ENCODE measurements at places on chromosomes 7 and 10.
A peak's percentile ranks its signal among the peaks of the same experiment; 100 is the strongest.

DNA sequence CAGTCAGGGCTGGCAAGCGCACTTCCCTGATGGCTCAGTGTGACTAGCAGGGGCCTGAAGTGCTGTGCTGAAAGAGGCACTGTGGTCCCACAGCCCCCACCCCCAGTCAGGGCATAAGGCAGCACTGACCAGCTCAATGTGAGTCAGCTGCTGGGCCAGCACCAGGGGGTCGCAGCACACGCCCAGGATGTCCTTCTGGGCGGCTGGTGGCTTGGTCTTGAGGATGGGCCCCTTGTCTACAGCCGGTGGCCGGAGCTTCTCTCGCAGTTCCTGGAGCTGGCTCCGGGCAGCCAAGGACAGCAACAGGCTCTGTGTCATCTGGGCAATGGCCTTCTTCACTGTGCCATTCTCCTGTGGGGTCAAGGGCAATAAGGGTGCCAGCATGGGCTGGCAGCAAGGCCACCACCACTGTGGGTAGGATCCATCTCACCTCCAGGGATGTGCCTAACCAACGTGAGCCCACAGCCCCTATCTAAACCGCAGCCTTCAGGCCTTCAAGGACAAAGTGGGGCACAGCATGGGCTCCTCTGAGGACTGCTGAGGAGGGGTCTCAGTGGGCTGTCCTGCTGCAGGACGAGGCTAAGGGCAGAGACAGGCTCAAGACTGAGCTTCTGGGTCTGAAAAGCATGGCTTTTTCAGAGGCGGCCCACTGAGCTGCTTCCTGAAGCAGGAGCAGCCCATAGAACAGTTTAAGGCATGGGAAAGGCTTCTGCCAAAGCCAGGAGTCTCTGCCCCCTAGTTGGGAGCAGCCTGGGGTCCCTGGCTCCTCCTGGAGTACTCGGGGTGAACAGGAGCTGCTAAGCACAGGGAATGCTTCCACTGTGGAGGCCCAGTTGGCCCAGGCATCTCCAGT is 62.5 kb downstream of the CSGALNACT2 start:
- no peak for DNase-seq

DNA sequence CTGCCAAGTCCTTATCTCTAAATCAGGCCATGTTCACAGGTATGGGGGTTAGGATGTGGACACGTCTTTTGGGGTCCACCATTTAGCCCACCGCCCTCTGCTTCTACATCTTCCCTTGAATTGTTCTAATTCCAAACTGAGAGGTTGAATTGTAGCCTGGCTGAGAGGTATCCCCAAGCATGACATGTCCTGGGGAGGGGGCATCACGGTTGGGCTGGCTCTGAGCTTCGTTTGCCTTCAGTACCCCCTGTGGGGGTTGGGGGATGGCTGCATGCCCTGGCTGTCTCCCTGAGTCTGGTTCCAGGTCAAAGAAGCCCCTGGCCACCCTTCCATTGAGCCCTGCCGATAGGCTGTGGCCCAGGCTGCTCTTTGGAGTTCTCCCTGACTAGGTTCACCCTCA is 204.6 kb downstream of the GLRX3 start:
- no peak for DNase-seq

DNA sequence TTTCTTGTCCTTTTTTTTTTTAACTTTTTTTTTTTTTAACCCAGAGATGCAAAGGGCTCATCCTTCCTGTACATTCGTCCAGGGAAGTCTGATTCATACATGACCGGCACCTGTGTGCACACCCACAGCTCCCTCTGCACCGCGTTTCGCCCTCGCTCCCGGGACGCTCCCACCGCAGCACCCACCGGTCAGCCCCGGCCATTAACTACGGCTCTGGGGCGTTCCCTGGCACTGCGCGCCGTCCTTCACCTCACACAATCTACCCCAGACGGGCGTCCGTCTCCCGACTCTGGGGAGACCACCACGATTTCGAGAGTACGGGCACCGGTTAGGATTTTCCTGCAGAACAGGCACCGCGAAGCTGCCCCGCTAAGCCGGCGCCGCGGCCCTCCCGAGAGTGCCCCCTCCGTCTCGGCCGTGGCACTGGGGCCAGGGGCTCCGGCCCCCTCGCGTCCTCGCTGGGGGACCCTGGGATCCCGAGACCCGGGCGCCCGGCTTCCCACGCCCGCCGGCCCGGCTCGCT is 452 bp downstream of the ATE1 start:
- DNase-seq, result no peak

DNA sequence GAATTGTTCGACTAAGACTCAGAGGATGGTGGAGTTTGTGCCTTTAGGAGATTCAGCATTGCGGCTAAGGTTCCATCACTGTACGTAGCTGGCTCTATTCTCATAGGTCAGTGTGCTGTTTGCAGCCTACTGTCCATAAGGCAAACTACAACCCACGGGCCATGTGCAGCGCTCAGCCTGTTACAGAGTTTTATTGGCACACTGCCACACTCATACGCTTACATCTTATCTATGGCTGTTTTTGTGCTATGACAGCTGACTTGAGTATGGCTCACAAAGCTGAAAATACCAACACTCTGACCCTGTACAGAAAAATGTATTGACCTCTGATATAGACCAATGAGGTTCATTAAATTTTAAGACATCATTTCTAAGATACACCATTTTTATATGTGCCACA is 114.5 kb downstream of the ARID5B start:
- DNase-seq, result no peak

- no peak for DNase-seq
These were observed 103.5 kb upstream of the CELF2 start for GRCh38 chr10:10914144-10914543.

GRCh38 chr10:27446091-27446918 is 57.8 kb upstream of the RAB18 start:
- DNase-seq, result peak; percentile 10

GRCh38 chr7:46245586-46246111 is 324.6 kb upstream of the IGFBP3 start:
- DNase-seq, result no peak

DNA sequence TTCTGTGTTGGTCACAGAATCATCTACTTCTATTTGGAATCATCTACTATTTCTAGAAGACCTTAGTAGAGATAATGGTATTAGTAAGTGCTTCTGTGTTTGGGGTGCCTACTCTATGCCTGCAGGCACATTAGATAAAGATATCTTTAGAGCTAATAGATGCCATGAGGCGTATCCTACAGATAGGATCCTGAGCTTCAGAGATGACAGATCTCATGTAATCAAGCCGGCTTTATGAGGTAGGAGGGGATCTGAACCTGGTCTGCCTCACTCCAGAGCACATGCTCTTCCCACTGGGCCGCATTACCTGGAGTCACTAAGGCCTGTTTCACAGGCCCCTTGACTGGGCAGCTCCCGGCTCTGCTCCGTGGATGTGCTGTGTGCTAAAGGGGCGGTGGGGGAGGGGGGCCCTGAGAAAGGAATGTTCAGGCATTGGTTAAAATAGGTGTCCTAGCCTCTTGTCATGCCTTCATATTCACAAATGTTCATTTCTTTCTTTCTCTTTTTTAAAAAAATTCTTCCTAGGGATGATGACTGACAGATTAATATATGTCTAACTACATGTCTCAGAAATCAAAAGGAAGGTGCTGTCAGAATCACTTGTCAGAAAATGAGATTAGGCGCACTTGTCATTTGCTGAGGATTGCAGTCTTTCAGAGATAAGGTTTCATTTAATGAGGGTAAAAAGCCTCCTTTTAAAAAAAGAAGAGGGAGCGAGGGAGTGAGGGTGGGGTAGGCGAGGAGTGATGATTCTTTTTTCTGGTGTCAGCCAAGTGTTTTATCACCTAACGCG is 458.0 kb upstream of the GALNT17 start:
- DNase-seq, result no peak

GRCh38 chr10:80590585-80591125 is 53.0 kb downstream of the SH2D4B start:
- DNase-seq, result no peak

GRCh38 chr7:73812996-73813395 is 17.8 kb upstream of the CLDN4 start:
- DNase-seq, result no peak

- DNase-seq, result no peak
These were observed 829.0 kb downstream of the TNS3 start for GRCh38 chr7:46752881-46753366.

DNA sequence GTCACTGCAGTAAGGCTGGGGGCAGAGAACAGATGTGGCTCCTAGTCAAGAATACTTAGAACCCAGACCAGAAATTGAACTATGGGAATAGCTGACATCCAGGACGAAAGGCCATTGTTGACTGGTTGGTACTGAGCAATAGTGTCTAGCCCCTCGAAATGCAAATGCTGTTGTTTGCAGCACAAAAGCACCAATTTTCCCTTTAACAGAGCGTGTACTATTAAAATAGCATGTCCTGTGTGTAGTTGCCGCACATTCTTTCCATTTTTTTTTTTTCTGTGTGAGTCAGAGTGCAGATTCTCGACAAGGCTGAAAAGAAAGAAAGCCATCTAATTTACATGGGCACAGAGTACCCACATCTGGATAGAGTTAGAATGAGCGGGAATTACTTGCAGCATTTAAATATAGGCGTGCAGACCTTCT is 302.4 kb downstream of the PTEN start:
- no peak for DNase-seq

GRCh38 chr10:29304995-29305335 is 16.1 kb downstream of the LYZL1 start:
- no peak for DNase-seq

DNA sequence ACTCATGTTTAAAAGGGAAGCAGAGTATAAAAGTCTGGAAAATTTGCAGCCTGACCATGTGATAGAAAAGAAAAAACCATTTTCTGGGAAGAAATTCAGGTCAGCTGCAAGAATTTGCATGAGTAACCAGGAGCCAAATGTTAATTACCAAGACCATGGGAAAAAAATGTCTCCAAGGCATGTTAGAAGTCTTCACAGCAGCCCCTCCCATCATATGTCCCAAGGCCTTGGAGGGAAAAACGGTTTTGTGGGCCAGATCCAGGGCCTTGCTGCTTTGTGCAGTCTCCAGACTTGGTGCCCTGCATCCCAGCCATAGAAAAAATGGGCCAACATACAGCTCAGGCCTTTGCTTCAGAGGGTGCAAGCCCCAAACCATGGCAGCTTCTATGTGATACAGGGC is 1019.6 kb upstream of the SORCS1 start:
- DNase-seq, result no peak

DNA sequence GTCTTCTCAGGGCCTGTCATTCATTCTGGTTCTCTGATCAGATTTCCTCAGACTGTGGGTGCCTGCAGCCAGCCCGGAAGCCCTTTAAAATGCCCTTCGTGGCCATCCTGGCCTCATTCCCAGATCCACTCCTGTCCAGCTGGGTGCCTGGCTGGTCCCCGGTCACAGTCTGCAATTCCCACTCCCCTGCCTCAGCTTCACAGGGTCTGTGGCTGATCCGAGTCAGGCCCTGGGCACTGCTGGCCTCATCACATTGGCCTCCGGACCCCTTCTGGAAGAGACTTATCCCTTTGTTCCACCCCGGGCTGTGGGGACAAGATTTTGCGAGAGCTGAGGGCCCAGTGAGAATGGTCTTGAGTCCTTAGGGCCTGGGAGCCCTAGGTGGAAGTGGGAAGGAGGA is 12.1 kb downstream of the DOCK1 start:
- no peak for DNase-seq

GRCh38 chr10:112375721-112376395 is 1.9 kb downstream of the ACSL5 start:
- DNase-seq, result no peak

- DNase-seq, result peak; percentile 27
These were observed 26.9 kb downstream of the ASAH2 start for GRCh38 chr10:50224330-50224952.

GRCh38 chr7:154721086-154721485 is 281.8 kb downstream of the PAXIP1 start:
- DNase-seq, result no peak

- peak; percentile 73 for DNase-seq
These were observed 15.3 kb upstream of the GPR146 start for GRCh38 chr7:1028775-1029636.

DNA sequence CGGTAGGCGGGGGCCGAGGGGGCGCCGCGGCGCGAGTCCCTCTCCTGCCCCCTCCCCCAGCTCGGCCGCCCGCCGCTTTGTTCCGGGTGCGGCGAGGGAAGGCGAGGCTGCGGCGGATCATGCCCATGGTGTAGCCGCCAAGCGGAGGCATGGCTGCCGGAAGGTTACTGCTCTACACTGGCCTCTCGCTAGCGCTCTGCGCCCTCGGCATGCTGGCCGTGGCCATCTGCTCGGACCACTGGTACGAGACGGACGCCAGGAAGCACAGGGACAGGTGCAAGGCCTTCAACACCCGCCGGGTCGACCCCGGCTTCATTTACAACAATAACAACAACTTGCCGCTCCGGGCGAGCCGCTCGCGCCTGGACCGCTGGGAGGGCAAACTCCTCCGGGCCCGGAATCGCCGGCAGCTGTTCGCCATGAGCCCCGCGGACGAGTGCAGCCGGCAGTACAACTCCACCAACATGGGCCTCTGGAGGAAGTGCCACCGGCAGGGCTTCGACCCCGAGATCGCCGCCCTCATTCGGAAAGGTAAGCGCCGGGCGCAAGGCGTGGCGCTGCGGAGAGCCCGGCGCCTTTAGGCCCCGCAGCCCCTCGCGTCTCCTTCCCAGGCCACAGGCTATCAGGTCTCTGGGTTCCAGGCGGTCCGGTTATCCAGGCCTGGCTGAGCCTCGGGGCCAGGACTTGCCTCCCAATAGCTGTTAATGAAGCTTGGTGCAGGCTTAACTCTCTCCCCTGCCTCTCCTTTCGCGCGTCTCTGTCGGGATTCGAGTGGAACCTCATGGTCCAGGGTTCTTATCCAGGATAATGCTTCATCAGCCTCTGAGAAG is 513 bp downstream of the TMEM178B start:
- DNase-seq, result no peak

- DNase-seq, result peak; percentile 23
These were observed 313.9 kb upstream of the ZNF32 start for GRCh38 chr10:43962346-43963191.

GRCh38 chr10:78045237-78045636 is 11.6 kb downstream of the RPS24 start:
- no peak for DNase-seq

- DNase-seq, result no peak
These were observed 161.0 kb downstream of the HGF start for GRCh38 chr7:81608748-81609382.

DNA sequence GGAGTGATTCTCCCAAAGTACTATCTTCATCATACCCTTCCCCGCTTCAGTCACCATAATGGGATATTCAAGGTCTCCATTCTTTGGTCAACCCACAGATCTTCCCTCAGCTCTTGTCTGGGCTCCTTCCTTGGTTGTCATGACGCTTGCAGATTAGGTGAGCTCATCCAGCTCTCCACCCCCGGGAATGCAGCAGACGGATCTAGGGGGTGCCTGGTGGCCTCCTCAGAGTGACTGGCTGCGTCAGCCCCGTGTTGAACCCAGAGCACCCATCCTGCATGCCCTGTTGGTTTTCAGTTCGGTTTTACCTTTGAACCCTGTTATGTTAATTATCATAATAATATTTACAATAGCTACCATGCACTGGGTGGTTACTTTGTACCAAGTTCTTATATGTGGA is 6.4 kb downstream of the NEURL1 start:
- DNase-seq, result no peak
